CD4-positive, alpha-beta T cell (primary cell): ENCODE measurements at places on chromosomes 6 and 20.

- no peak for DNase-seq
These were observed 59.5 kb downstream of the UTRN start for GRCh38 chr6:144344646-144345045.

DNA sequence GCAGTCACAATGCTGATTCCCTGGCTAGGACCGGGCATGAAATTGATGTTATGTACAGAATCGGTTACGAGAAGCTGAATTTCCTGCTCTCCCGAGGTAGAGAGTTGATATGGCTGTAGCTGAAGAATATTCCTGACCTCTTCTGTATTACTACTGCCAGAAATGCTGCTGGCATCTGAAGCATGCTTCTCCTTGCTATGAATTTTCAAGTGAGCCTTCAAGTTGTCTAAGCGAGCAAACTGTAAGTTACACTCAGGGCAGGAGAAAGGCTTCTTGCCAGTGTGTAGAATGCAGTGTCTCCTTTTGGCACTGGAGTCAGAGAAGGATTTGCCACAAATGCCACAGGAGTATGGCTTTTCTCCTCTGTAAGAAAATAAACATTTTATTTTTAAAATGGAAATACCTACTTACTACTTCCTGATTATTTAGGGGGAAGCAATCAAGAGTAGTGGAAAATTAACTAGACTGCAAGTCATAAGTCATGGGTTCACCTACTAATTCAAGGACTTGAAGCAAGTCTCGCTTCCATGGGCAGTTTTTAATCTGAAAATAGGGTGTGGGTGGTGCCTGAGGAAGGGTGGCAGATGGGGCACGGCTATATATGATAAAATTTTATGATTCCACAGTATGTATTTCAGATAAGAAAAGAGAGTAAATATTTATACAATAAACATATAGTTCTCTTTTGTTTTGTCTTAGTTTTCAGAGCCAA lies 10.8 kb upstream of the MICAL1 start:
- DNase-seq: no peak

DNA sequence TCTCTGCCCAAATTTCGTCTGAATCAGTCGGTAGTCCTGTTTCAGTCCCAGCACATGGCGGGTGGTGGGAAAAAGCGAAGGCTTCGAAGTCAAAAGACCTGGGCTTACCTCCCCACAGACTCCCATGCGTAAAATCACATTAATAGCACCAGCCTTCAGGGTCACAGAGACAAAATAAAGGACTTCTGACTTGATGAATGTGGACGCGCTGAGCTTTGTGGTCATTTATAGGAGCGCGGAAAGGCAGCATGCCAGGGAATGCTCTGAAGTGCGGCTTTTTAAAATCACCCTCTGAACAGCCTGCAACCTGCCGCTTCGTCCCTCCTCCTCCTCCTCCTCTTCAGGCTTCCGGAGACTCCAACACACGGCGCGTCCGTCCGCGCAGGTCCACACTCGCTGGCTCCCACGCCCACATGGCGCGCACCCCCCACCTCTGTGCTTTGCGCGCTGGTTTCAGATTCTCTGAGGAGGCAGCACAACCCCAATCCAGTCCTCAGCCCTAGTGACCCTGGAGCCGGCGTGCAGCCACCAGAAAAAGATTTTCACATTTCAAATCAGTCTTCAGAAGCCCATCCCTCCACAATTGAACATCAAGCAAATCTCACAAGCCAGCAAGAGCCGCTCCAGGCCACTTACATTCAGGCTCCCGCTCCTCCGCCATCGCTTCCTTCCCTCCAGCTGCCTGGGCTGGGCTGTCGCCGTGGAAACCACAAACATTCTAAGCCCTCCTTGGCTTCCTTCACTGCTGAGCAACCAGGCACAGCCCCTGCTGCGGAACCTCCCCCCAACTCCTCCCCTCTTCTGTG lies at the start of gene C6orf118:
TSS of gene C6orf118 (minus strand) at position 680 of the 806 bp plus-strand sequence. CDS start at position 661, 19 bp downstream.
- no peak for DNase-seq

- DNase-seq: no peak
These were observed 10.0 kb downstream of the PYGB start for GRCh38 chr20:25257756-25258475.

- DNase-seq: no peak
These were observed 87.7 kb downstream of the PDE7B start for GRCh38 chr6:135939208-135939591.

- DNase-seq: no peak
These were observed 11.4 kb downstream of the TAGAP start for GRCh38 chr6:159033160-159034049.

DNA sequence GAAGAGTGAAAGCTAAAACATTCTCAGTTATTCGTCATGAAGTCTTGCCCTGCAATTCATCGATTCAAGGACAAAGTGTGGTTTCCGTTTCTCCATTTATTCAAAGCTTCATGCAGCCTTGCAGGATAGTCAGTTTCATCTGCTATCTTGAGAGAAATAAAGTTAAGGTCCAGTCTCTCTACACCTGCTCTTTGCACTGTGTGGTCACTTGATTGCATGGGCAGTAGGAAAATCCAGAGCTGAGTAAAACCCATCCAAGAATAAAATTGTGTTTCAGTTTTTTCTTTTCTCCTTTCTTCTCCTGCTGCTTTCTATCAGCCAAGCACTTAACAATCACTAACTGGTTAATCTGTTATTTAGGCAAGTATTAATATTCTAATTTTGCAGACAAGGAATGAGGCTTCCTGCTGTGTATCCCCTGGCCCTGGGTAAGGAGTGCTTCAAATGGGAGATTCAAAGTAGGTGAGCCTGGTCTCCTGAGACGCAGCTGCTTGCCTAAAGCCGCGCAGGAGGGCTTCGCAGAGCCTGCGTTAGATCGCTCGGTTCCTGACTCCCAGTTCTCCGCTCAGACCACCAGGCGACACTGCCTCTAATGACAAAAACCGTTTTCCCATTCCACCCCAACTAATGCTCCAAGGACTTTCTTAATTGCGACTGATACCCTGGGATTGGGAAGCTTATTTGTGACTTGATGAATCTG lies 808.3 kb downstream of the TFAP2A start:
- no peak for DNase-seq

DNA sequence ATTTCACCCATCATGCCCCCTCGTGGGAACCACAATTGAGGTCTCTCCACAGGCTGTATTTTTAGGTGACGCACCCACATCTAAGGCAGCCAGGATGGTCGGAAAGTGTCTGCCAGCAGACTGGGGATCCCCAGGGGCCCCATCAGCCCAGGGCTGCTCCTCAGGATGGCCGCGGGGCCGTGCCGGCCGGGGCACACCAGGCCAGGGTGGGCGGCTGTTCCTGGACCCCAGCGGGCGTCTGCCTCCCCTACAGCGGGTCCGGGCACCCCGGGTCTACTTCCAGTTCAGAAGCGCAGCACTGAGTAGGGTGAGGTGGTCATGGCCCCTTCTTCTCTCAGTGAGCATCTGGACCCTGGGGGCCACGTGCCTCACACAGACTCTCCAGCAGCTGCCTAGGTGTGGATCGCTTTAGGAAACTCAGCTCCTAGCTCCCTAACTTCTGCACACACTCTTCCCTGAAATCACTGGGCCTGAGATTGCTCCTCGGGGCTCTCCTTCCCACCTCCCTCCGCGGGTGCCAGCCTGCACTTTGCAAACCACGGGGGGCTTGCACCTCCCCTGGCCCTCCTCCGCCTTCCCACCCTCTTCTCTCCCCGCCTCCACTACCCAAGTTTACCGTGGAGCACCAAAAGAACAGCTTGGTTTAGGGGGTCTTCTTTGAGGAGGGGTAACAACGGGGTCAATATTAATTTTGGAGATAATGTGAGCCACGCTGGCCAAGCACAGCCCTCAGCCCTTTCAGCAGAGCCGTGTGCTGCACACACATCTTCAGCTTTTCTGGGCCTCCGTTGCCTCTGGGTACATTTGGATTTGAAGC lies 14.2 kb upstream of the FOXC1 start:
- no peak for DNase-seq

- no peak for DNase-seq
These were observed 116.9 kb upstream of the EMILIN3 start for GRCh38 chr20:41483553-41483930.

GRCh38 chr6:91606148-91606901 lies 1019.5 kb upstream of the MAP3K7 start:
- DNase-seq: no peak

GRCh38 chr6:109083657-109084056 lies 11.0 kb downstream of the SESN1 start:
- no peak for DNase-seq

DNA sequence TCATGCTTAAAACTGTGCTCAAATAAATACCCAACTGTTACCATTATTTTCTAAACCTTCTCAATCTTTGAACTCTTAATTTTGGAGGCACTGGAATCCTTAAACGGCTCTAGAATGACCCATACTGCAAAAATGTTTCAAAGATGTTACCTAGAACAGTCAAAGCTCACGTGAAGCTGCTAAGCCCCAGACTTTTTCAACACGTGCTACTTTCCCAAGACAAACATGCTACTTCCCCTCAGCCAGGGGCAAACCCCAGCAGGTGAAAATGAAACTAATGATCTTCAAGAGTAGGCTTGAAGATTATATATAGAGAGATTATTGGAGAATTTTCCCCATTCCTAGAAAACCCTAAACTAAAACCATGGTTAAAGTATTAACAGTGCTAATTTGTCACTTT lies 28.1 kb downstream of the HUS1B start:
- no peak for DNase-seq

- no peak for DNase-seq
These were observed 16.7 kb upstream of the ENTPD6 start for GRCh38 chr20:25178563-25179438.

DNA sequence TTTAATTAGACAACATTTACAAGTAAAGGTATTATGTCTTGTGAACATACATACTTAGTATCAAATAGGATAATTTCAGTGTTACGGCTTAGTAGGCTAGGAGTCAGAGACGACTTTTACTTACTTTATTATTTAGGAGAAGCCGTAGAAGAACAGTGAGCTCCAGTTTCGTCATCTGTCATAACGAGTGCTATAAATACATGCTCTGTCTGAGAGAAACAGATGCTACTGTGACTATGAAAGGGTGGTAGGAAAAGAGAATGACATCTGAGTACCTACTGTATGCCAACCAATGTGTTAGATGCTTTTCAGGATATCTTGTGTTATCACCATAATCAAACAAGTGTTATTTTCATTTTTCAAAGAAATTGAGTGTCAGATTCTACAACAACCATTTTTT lies 119.0 kb downstream of the EYA4 start:
- DNase-seq: no peak

DNA sequence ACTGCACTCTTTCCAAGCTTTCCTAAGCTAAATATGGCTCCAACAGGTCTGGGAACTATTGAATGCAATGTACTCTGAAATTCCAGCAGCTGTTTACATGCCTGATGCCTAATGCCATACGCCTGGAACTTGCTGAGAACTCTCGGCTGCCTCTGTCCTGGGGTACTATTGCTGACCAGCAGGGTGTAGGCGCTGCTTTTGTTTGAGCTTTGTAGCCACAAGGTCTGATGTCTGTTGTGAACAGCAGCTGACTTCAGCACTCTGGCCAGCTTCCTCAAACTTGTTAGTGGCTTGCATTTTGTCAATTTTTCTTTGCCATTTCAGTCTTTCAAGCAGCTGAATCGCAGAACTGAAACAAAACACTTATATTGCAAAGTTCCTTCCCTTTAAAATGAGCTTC lies 26.7 kb downstream of the SAYSD1 start:
- no peak for DNase-seq

GRCh38 chr6:89352278-89353117 lies at the start of gene UBE2J1:
TSS of gene UBE2J1 (minus strand) at chr6:89352722. CDS start at chr6:89352569, 153 bp downstream.
- peak; percentile 82 for DNase-seq

GRCh38 chr6:29627755-29628418 lies 5.1 kb downstream of the GABBR1 start:
- peak; percentile 56 for DNase-seq

DNA sequence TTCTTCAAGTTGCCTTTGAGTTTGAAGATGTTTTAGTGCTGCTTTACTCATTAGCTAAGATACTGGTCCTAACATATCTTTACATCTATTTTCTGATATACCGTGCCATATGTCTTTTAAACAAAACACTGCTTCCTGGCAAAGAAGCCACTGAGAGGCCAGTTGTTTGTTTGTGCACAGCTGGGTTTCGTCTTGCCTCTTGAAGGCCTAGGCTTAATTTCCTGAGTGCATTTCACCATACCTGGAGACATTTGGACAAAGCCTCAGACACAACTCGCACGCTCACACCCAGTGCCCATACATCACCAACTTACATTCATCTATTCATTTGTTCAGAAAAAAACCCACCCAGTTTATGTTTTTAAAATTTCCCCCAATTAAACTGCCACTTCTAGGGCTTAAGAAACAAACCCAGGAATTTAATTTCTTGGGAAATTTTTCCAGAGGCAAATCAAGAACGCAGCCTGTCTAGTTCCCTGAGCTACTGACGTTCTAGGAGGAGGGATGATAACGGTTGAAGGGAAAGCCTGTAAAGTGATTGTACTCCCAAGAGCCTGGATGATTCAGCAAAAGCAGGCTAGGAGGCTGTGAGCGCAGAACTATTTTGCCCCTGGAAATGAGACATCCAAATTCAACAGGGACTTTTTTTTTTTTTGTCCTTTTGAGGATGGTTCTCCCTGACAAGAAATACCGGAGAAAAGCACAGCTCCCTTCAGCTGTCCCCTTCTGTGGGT lies 77.7 kb downstream of the OLIG3 start:
- DNase-seq: no peak

DNA sequence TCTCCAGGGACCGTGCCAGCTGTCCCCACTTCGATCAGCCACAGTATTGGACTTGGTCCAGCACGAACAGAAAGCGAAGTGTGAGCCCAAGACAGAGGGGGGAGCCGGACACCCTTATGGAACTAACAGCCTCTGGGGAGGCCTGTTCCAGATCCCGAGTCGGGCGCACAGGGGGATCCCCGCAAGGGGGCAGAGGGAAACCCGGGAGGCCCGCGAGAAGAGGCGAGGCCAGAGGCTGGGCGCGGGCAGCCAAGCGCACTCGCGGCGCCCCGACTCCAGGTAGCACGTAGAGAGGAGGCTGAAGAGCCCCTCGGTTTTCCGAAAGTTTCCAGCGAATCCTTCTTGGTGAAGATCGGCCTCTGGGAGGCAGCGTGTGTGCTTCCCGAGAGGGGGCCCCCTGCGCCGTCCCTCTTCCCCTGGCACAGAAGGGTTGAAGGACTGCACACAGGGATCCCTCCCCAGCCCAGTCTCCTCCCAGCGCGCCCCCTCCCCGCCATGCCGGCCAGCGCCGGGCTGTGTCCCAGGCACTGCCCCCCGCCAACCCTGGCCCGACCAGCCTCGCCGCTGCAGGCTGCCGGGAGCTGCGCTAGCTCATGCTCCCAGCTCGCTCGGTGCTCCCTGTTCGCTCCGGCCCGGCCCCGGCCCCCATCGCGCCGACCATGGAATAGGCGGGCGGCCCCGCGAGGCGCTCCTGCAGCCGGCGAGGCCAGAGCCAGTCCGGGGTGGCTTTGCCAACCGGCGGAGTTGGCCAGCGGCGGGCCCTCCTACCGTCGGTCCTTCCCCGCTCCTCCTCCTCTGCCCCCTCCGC lies 577 bp upstream of the SLC24A3 start:
- DNase-seq: no peak

DNA sequence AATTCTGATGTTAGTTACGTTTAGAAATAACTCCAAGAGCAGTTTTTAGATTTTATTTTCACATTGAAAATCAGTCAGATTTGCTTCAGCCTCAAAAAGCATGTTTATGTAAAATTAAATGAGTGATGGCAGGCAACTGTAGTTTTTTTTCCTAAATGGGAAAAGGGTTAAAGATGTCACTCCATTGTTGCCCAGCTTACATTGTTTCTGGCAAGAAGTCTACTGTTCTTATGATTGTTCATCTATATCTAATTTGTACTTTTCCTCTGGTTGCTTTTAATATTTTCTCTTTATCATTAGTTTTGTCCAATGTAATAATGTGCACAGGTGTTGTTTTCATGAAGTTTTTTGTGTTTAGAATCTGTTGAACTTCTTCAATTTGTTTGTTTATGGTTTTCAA lies 6.7 kb upstream of the TTK start:
- no peak for DNase-seq

- no peak for DNase-seq
These were observed 118.8 kb upstream of the ZNF217 start for GRCh38 chr20:53712212-53712977.
